ENCODE measurements at places on chromosomes 3 and 15.

DNA sequence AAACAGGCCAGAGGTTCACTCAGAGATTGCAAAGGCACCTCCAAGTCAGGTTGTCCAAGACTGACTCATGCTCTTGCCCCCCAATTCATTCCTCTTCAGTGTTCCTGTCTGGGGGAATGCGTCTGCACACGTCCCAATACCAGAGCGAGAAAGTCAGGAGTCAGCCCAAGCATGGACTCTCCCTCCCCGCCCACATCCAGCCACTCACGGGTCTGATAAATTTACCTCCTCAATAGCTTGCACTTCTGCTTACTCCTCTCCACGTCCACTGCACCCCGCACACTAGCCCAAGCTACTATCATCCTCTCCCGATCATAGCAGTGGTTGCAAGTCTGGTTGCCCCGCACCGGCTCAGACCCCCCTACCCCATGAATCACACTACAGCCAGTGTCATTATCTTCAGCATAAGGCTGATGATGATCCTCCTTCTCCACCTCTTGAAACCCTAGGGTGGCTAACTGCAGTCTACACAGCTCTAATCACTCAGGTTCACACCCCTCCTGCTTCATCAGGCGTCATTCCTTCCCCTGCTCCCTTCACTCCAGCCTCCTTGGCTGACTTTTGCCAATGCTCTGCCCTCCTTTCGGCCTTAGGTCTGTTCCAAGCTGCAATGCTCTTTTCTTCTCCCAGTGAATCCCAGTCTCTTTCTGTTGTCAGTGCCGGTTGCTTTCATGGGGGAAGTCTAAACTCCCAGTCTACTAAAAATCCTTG lies 27.6 kb upstream of the MYO1E start:
- DNase-seq, result no peak

DNA sequence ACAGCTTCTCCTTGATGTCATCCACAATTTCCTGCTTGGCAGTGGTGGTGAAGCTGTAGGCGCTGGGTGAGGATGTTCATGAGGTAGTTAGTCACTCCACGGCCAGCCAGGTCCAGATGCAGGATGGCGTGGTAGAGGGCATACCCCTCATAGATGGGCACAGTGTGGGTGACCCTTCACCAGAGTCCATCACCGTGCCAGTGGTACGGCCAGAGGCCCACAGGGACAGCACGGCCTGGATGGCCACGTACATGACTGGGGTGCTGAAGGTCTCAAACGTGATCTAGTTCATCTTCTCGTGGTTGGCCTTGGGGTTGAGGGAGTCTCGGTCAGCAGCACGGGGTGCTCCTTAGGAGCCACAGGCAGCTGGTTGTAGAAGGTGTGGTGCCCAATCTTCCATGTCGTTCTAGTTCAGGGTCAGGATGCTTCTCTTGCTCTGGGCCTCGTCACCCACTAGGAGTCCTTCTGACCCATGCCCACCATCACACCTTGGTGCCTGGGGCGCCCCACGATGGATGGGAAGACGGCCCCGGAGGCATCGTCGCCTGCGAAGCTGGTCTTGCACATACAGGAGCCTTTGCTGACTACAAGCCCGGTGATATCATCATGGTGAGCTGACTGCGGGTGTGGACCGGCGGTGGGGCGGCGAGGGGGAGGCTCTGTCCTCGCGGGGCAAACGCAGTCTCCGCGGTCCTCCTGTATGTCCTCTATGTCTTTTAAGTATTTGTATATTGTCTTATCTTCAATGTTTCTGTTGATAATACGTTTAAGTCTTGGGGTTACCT lies 1119.0 kb downstream of the NAALADL2 start:
- no peak for DNase-seq

GRCh38 chr15:88061452-88061851 lies 195.1 kb downstream of the NTRK3 start:
- no peak for DNase-seq

DNA sequence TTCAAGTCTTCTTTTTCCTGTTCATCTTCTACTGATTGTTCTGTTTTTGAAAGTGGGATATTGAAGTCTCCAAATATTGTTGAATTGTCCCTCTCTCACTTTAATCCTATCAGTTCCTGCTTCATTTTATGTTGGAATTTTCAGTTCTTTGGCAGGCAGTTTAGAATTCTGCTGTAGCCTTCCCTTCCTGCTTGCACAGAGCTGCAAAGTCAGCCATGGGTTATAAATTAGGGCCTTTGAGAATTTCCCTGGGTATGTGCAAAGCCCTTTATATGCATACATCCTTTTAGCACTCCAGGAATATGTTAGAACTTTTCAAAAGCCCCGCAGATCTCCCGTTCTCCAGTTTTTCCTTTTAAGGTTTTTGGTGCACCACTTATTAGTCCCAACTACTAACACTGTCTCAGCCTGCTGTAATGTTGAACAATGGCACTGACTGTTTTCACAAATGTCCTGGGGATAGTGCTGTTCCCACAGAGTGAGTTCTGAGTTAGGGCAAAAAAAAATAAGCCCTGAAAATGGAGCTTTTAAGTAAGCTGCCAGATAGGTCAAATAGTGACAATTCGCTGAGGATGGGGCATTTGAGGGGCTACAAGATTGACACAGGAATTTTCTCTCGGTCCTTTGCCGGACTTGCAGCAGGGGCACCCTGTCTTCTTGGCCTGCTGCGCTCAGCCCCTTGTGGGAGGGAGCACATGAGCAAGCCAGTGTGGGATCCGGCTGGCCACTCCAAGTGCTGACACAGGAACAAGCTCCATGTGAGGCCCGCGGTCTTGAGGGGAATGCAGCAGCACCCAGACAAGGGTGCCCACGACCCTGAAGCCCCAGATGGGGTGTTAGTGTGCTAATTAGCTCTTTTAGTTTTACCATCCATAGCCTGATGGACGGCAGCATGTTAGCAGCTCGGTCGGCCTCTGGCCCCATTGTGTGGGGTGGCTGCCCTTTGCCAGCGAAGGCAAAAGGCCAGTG lies 96.0 kb downstream of the VPS8 start:
- DNase-seq, result peak; percentile 27

GRCh38 chr3:70919091-70919490 lies 606.7 kb upstream of the MDFIC2 start:
- DNase-seq, result no peak

GRCh38 chr15:89900849-89901248 lies 7.1 kb upstream of the AP3S2 start:
- no peak for DNase-seq

GRCh38 chr3:126113238-126113555 lies 29.3 kb upstream of the SLC41A3 start:
- no peak for DNase-seq

GRCh38 chr3:99699841-99700240 lies 61.4 kb downstream of the COL8A1 start:
- no peak for DNase-seq

- DNase-seq, result no peak
Measured at GRCh38 chr15:84962955-84963354, 18.7 kb upstream of the PDE8A start.

- no peak for DNase-seq
Measured at GRCh38 chr3:8458711-8459110, 42.9 kb upstream of the LMCD1 start.

DNA sequence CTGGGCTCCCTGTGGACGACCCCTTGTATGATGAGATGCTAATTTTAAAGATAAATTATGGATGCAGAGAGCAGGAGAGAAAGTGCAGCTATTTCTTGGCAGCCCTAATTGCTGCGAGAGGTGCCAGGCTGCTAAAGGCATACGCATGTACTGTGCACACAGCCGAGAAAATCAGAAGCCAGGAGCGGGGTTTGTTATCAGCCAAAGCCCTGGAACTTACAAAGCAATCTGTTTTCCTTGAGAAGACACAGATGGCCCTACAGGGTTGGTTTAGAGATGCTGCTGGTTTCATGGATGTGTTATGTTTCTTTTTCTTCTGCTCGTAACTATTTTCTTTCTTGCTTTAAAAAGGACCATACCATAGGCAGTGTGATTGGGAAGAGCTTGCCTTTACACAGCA lies 11.7 kb upstream of the CCK start:
- no peak for DNase-seq

DNA sequence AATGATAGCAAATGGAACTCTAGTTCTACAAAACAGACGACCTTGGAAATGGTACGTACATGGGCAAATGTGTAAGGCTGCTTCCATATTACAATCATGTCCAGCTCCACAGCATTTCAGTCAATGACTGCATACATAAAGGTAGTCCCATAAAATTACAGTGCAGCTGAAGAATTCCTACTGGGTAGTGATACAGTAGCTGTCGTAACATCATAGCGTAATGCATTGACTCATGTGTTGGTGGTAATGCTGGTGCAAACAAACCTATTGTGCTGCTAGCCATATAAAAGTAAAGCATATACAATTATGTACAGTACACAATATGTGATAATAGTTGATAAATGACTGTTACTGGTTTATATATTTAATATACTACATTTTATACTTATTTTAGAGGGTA lies 18.5 kb downstream of the TTC23 start:
- DNase-seq, result no peak

DNA sequence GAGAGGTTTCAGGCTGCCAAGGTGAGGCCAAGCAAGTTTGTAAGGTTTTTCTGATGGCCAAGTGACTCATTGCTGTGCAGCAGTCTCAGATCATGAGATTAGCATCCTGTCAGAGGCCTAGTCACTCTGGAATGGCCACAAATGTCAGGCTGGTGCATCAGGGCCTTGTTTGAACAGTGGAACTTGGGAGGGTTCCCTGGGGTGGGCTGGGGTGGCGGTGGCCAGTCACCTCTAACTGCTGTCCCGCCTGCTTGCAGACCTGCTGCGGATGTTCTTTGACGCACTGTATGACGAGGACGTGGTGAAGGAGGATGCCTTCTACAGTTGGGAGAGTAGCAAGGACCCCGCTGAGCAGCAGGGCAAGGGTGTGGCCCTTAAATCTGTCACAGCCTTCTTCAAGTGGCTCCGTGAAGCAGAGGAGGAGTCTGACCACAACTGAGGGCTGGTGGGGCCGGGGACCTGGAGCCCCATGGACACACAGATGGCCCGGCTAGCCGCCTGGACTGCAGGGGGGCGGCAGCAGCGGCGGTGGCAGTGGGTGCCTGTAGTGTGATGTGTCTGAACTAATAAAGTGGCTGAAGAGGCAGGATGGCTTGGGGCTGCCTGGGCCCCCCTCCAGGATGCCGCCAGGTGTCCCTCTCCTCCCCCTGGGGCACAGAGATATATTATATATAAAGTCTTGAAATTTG lies 2.8 kb upstream of the FAM131A start:
- DNase-seq, result no peak

DNA sequence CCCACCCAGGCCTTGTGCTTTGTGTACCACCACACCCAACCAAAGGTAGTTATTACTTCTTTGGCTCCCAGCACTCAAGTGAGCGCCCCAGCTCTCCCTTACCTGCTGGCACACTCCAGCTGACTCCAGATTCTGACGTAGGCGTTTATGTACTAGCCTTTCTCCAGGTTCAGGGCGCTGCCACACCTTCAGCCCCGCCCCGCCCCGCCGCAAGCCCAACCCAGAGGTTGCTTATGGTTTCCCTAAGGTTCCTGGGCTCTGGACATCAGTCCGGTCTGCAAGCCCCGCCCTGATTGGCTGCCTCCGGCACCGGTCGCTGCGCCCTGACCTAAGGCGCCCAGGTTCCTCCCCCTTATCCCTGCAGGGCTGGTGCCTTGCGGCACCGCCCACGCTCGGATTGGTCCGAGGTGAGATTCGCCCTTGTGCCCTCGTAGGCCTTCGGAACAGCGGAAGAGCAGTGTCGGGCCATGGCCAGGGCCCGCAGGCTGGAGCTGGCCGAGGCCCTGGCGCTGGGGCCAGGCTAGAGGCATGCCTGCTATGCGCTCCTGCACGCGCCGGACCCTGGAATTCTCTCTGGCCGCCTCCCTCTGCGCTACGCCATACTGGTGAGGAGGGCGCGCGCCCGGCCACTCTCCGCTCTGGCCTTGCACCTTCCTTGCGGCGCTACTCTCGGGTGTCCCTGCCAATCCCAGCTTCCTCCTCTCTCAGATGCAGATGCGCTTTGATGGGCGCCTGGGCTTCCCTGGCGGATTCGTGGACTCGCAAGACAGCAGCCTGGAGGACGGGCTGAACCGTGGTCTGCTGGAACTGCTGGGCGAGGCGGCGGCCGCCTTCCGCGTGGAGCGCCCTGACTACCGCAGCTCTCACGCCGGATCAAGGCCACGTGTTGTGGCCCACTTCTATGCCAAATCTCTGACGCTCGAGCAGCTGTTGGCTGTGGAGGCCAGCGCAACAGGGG lies 19.8 kb upstream of the NUDT16 start:
- no peak for DNase-seq

GRCh38 chr3:13851997-13852637 lies 27.8 kb downstream of the WNT7A start:
- no peak for DNase-seq

DNA sequence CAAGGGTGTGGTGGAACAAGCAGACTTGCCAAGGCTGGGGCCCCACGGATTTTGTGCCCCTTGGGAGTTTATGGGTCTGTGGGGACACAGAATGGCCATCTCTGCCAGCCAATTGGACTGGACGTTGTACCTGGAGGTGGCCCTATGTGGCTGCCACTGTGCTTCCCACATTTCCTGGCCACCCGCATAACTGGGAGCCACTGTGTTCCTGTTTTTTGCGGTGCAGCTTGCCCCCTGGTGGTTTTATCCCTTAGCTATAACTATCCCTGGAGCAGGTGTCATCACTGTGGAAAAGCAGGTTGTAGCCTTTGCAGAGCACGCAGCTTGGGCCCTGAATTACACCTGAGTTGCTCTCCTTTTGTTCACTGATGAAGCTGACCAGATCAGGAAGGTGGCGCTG lies 306.3 kb downstream of the ZPLD1 start:
- DNase-seq, result no peak

GRCh38 chr3:114299421-114299820 lies 5.6 kb downstream of the TIGIT start:
- no peak for DNase-seq

GRCh38 chr3:95394286-95394685 lies 1331.4 kb downstream of the NSUN3 start:
- no peak for DNase-seq

DNA sequence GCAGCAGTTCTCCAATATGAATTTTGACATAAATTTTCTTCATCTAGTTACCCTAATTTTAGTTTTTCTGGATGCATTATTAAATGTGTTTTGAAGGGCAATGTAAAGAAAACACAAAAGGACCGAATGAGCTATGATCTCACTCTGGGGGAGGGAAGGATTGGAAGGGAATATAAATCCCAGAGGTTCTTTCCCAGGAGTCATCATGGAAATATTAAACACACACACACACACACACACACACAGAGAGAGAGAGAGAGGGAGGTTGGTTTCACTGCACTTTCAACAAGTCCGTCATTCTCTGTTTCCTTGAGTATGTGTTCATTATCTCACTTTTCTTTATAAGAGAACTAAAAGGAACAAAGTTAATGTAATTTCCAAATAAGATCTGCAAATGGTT lies 70.7 kb upstream of the DCBLD2 start:
- DNase-seq, result no peak

All from substantia nigra (tissue), 51 donors.